Osteoblast (primary cell): ENCODE measurements at places on chromosomes 11 and 22.

- DNase-seq: no peak
Measured at GRCh38 chr11:40271361-40271760, 1188.1 kb downstream of the LRRC4C start.

- no peak for DNase-seq
Measured at GRCh38 chr22:29625090-29625825, 21.8 kb downstream of the NF2 start.

- peak; percentile 90 for DNase-seq
Measured at GRCh38 chr22:36331306-36331911, 56.4 kb downstream of the MYH9 start.

- peak; percentile 83 for DNase-seq
Measured at GRCh38 chr22:48756146-48757111, 1071.2 kb downstream of the BRD1 start.
